ENCODE measurements at places on chromosomes 5 and 9.

- DNase-seq: no peak
These were observed 5.8 kb upstream of the PPARGC1B start for GRCh38 chr5:149724130-149724840.

GRCh38 chr9:124629600-124629999 is 122.4 kb upstream of the NR5A1 start:
- DNase-seq: no peak

- peak; percentile 33 for DNase-seq
These were observed 23.9 kb downstream of the GTF3C4 start for GRCh38 chr9:132694144-132694543.

- no peak for DNase-seq
These were observed 125.5 kb upstream of the RASGRF2 start for GRCh38 chr5:80834710-80835109.

- DNase-seq: no peak
These were observed 141.5 kb downstream of the NSG2 start for GRCh38 chr5:174187001-174187400.

DNA sequence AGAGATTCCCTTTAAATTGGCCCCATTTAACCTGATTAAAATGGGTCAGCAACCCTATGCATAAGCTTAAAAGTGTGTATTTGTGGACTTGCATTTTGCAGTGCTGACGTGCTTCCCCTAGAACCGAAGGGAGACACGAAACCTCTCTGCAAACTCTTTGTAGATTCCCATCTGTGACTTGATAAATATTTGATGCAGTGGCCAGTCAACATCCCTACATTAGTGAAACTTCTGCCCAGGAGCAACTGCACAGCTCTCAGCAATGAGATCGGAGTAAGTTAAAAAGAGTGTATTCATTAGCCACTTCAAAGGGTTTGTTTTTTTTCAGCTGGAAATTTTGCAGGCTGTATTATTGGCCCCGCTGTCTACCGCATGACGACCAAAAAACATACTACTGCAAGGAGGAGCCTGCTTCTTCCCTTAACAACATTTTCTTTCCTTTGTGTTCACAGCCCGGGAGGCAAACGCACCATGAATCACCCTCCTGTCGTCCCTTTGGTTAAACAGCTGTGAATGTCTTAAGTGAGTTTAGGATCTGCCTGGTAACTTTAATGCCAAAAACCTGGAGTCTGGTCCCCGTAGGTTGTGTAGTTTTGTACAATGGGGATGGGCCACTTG is 38.0 kb upstream of the TCERG1 start:
- DNase-seq: no peak

DNA sequence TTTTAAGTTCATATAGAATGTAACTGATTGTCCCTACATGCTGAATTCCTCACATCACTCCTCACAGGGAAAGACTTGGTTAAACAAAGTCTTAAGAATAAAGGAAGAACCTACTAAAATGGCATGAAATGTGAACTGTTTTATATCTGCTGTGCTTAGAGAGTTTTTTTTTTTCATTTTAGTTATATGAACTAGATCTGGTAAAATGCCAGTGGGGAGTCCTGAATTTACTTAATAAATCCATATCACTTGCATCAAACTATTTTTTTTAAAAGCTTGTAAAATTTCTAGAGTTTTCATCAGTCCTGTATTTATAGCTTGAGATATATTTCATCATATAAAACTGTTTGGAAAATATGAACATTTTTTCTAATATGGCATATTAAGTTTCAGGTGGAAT is 1528.6 kb downstream of the EFNA5 start:
- no peak for DNase-seq

DNA sequence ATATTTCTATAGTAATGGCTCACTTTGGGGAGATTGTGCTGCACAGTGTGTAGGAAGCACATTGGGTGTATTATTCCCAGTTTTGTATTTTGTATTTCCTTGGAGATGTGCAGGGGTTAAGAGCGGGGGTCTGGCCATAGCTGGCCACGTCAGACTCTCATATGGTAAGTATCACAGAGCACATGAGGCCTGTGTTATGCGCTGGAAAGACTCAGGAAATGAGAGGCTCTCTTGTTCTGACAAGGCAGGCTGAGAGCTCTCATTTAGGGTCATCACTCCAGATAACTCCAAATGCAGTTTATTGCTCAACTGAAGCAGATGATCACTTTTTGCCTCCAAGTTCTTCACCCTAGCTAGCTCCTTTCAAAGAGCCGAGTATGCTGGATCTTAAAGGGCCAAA is 205.7 kb downstream of the NTRK2 start:
- DNase-seq: no peak

GRCh38 chr5:101948615-101949014 is 347.5 kb downstream of the SLCO4C1 start:
- DNase-seq: no peak

DNA sequence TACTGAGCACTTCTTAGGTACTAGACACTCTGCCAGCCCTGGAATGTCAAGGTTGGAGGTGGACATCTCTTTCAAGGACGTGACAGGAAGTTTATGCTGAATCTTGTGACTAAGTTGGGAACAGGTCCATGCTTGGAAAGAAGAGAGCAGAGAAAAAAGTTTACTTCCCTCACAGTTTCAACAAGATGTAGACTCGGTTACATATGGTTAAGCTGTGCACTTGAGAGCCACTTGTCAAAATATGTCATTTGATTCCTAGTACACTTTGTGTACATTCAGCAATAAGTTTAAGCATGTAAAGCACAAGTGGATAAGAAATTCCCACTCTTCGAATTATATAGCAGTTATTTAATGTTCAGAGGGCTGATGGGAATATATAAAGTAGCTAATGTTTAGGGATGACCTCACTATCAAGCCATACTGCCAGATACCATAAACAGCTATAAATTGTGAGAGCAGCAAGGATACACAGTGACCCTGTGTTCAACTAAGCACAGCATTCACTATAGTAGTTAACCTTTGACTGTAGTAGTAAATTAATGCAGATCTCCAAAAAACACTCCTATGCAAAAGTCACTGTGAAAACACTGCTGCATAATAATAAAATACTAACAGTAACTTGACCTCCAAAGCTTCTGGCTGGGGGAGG is 1944.6 kb upstream of the WWC1 start:
- DNase-seq: no peak

- no peak for DNase-seq
These were observed 69.6 kb downstream of the FBXL17 start for GRCh38 chr5:108312258-108312657.

DNA sequence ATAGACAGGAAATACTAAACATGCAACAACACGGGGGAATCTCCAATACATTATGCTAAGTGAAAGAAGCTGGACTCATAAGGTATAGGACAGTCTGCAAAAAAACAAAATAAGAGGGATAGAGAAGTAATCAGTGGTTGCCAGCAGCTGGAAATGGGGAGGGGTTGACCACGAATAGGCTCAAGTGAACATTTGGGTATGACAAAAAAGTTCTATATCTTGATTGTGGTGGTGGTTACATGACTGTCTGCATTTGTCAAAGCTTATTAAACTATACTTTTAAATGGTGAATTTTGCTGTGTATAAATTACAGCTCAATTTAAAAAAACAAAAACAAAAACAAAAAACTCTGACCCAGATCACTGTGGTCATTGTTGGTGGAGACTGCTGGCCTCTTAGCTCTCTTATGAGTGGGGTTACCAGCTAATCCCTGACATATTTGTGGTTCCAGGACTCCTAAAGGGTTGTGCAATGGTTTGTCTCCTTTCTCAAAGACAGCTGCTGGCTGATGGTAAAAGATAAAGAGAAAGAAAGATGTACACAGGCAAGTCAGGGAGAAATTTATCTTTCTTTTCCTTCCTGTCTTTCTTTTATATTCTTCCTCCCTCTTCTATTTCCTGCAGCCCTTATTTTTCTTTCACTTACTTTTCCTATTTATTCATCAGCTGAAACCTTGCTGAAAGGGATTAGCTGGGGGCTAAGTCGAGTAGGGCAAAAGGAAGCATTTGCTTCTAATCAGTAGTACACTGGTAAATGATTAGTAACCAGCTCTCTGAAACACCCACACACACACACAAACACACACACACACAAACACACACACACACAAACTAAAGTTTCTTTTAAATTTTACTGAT is 42.6 kb upstream of the APC start:
- no peak for DNase-seq

- DNase-seq: peak; percentile 16
These were observed 68.7 kb downstream of the LNPEP start for GRCh38 chr5:97004423-97005060.

GRCh38 chr9:131812116-131812790 is 72.4 kb upstream of the RAPGEF1 start:
- no peak for DNase-seq

DNA sequence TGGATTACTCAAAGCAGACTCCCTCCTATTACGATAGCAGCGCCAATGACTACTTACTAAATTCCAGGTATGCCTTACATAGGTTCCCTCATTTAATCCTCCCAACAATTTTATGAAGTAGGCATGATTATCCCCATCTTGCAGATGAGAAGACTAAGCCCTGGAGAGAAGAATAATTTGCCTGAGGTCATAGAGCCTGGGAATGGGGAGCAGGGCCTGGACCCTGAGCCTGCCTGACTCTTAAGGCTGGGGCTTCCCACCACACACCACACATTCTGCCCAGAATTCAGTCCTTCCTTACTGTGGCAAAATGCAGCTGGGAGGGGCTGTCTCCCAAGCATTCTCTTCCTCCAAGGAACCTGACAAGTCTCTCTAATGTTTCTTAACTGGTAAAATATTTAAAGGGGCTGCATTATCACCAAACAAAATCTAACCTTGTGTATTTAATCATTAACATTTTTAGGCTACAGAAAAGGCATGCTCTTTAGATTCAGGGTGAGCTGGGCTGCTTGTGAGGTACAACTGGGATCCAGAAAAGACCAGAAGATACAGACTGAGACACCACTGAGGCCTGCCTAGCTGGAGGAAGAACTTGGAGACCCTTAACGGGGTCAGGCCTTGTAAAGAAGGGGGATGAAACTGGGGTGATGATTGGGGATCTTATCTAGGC is 26.1 kb downstream of the LHFPL2 start:
- no peak for DNase-seq

- no peak for DNase-seq
These were observed 32.5 kb upstream of the TIFAB start for GRCh38 chr5:135484674-135485086.

- DNase-seq: no peak
These were observed 766.4 kb downstream of the PRELID2 start for GRCh38 chr5:145068721-145069120.

- no peak for DNase-seq
These were observed 673.4 kb downstream of the KCTD16 start for GRCh38 chr5:144844086-144844485.

DNA sequence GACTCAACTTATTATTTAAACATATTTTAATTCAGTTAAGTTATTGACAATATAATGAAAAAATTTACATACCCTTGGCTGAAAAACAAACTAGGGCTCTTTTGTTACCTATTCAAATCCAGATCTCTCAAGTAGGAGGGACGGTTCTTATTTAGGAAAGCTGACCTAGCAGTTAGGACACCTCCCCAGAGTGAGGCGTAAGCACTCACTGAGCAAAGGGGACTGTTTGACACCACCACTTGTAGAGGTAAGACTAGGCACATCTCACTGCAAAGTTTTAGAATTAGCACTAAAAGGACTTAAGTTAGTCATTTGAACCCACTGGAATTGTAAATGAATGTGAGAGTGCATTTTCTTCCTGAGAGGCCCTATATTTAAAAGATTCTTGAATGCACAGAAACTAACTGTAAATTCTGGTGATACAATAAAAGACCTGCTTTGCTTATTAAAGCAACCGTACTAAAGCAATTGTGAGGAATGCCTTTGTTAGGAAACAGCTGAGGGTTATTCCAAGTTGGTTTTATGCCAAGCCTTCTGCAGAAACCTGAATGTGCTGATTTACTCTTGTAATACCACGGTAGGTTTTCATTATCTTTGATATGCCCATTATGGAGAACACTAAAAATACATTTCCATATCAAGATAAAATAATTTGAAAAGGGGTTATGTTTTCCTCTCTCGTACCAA is 16.2 kb downstream of the HACD4 start:
- DNase-seq: no peak

- no peak for DNase-seq
These were observed 37.8 kb downstream of the NEURL1B start for GRCh38 chr5:172678902-172679301.

DNA sequence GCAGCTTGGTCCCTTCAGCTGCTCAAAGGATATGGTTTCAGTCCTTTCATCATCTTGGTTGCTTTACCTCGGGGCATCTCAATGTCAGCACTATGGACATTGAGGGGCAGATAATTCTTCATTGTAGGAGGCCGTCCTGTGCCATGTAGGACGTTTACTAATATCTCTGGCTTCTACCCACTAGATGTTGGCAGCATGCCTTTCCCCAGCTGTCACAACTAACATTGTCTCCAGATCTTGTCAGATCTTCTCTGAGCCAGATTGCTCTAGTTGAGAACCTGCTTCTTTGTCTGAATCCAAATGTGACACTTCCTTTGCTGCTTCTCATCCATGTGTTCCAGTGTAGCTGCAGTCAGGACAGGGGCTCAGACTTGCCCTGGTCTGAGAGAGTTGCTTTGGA is 10.3 kb downstream of the PTPA start:
- no peak for DNase-seq

DNA sequence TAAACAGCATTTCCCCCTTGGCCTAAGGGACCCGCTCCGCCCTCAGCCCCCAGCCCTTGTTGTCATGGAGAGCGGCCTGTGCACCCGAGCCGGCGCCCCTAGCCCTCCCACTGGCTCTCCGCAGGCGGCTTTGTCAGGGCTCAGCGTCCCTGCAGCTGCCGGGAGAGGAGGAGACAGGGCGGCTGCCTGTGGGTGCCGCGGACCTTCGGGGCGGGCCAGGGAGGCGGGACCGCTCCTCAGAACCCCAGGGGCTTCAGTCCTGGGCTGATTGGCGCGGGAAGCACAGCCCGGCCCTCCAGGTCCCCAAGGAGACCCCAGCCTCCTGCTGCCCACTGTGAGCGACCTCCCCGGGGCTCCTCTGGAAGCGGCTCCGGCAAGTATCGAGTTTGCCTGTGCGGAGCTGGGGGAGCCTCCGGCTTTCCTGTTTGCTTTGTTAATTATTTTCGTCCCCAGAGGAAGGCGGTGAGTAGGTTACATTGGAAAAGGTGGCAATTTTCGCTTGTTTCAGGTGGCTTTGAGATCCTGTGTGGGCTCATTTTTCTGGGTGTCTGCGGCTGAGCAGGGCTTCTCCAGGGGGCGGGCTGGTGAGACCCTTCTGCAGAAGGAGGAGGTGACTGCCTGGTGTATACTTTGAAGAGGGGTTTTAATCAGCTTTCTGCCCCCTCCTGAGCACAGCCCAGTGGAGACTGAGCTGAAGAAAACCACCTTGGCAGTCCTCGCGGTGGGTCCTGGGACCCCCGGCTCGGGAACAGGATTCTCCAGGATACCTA is at the start of gene FGD3:
Gene FGD3, plus strand, starts transcription at position 256 of the 770 bp plus-strand sequence. CDS start 28,734 bp downstream, outside the sequence.
- DNase-seq: no peak

DNA sequence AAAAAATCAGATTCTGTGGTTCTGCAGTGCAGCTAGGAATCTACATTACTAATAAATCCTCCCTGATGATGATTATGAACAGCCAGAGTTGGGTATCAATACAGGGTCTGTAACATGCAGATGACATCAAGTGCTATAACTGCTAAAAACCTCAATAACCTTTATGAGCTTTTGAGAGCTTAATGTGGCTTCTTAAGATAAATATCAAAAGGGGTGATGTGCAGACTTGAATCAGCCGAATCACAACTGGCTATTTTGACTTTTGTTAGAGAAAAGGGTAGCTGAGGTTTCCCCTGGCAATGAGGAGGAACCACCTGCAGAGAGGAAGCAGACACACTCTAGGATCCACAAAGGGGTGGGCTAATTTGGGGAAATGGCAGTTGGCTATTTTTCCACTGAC is 30.2 kb downstream of the CAPSL start:
- DNase-seq: no peak

- peak; percentile 46 for DNase-seq
These were observed 16.3 kb downstream of the KLF9 start for GRCh38 chr9:70398145-70398556.

All from CD4-positive, alpha-beta T cell treated with Interleukin-15 for 4 hours (primary cell).